WTC11 (cell line): ENCODE measurements at places on chromosomes 2 and 18. TPM values are rescaled to one million over a fixed set of nuclear protein-coding genes. Genes with fewer than 3 reads are reported as not detected.

- DNase-seq = no peak
Observed at GRCh38 chr2:48069769-48070168, 163.5 kb upstream of the FBXO11 start.

DNA sequence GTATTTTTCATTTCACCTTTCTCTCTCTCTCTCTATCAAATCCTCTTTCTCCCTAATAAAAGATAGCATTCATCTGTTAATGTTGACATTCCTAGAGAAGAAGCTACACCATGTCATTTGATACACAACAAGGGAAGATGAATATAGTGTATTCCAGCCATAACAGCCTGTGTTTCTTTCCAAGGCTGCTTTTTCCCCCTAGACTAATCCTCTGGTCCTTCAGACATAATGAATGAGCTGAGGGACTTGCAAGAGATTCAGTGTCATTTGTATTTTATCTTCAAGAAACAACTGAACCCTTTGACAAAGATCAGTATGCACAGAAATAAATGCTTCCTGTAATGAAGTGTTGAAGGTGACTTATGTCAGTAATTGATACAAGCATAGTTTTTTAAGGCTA is 284.0 kb upstream of the NXPH2 start:
- DNase-seq = no peak

DNA sequence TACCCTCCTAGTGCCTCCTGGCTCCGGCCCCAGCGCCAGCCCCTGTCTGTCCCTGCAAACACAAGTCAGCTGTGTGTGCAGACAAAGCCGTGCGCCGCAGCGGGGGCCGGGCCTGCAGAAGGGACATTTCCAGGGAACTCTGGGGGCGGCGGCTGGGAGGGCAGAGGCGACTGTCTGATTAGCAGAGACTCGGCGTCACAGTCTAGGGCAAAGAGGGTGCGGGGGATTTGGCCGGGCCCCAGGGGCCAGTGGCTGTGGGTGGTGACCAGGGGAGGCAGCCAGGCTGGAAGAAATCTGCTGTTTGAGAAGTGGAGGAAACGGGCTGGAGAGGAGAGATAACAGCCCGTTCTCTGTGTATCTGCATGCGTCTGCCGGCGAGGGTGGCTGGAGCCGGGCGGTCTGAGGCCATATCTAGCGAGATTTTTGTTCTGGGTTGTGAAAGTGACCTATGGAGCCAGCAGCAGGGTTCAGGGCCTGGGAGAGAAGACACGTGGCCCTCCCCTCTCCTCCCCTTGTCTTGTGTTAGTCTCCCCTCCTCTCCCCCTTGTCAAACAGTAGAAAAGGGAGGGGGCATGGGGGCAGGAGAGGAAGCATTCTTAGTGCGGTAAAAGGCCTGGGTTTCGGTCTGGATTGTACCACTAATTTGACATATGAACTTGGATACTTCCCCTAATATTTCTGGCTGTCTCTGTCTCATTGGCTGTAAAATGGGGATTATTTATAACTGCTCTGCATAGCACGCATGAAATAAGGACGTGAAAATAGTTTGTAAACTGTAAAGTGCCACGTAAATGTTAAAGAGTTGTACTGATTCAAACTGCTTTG is 169.4 kb downstream of the SMAD7 start:
- DNase-seq = peak; percentile 23

DNA sequence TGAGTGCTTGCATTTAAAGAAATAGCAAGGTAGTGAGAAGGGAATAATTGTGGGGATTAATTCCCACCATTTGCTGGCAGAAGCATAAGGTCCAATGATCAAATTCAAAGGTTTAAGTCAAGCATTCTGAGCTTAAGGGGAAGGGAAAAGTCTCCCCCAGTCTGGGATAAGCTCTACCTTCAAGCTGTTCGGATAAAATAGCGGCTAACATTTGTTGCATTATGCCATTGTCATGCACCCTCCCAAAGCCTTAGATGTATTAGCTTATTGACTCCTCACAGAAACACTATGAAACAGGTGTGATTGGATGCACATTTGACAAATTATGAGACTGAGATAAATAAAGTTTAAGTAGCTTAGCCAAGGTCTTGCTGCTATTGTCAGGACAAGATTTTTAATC is 52.2 kb upstream of the TGIF1 start:
- no peak for DNase-seq

RAB27B gene
- total RNA-seq = 0.30 to 0.87 TPM (median 0.80 TPM) in 3 replicates
